CD4-positive, alpha-beta T cell treated with Interleukin-17A for 4 hours (primary cell): ENCODE measurements at places on chromosomes 6 and 20.

GRCh38 chr6:39282774-39283173, 31.4 kb downstream of the KCNK17 start:
- no peak for DNase-seq

- DNase-seq = no peak
Observed at GRCh38 chr6:1645466-1646185, 35.9 kb downstream of the FOXC1 start.

- no peak for DNase-seq
Observed at GRCh38 chr6:88165844-88166492, at the start of gene CNR1. TSS of gene CNR1 (minus strand) at chr6:88166347. CDS start at chr6:88145274, 21,073 bp downstream.

- no peak for DNase-seq
Observed at GRCh38 chr6:48825501-48826151, 637.4 kb downstream of the MMUT start.

- DNase-seq = no peak
Observed at GRCh38 chr6:106667022-106667402, 37.6 kb downstream of the QRSL1 start.

DNA sequence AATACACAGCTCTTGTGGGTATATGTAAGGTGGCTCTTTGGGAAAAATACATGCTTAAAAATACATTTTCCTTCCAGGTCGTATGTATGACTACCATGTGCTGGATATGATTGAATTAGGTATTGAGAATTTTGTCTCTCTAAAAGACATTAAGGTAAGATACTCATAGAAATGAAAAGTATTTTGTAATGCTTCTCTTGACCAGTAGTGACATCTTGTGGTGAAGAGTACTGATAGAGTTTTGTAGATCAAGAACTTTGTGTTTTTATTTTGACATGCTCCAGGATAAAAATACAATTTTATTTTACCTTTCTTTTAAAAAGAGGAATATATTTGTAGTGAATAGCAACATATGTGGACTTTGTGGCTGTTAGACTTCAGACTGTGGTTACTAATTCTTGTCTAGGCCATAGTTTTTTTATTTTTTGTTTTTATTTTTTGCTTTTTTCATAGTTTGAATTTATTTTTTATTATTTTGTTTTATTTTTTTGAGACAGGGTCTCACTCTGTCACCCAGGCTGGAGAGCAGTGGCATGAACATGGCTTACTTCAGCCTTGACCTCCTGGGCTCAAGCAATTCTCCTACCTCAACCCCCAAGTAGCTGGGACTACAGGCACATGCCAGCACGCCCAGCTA, 17.9 kb downstream of the RPF2 start:
- no peak for DNase-seq

GRCh38 chr20:2888224-2888955, 15.1 kb downstream of the PTPRA start:
- DNase-seq = no peak

GRCh38 chr6:28923318-28924102, at the start of gene TRIM27:
TSS of gene TRIM27 (minus strand) at chr6:28923985. CDS start at chr6:28923632, 353 bp downstream.
- DNase-seq = peak; percentile 88

GRCh38 chr6:15588971-15589634, 73.7 kb downstream of the DTNBP1 start:
- no peak for DNase-seq

GRCh38 chr6:145809211-145809610, 5.4 kb downstream of the FBXO30 start:
- DNase-seq = no peak

DNA sequence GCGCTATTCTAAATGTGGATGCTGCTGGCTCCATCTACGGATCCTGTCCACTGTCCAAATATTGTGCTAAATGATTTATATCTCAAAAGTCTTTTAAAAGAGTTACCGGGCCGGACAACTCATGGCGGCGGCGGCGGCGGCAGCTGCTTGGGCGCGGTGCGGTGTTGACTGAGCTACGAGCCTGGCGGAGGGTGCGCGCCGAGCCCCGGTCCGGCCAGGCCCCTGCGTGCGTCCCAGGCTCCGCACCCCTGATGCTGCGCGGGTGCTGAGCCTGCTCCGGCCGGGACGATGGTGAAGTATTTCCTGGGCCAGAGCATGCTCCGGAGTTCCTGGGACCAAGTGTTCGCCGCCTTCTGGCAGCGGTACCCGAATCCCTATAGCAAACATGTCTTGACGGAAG, 303.4 kb downstream of the CENPW start:
- DNase-seq = peak; percentile 5

- no peak for DNase-seq
Observed at GRCh38 chr6:36230371-36230770, 33.8 kb downstream of the BRPF3 start.

DNA sequence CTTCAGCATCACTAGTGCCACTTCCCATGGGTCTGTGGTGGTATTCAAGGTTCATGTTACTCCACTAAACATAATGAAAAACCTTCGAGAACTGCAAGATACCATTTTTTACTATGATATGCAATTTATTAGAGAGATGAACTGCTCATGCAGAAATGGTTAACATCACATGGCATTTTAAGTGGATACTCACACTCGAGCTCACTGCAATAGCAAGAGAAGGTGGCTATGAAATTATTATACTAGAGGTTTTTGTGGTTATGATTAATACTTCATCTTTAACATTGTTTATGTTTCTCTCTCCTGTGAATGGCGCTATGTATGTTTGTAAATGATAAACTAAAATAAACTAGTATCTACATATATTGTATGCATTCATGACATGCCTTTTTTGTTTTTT, 35.1 kb downstream of the SCAF8 start:
- DNase-seq = no peak

GRCh38 chr20:36043892-36044515, 75.6 kb downstream of the CNBD2 start:
- no peak for DNase-seq

DNA sequence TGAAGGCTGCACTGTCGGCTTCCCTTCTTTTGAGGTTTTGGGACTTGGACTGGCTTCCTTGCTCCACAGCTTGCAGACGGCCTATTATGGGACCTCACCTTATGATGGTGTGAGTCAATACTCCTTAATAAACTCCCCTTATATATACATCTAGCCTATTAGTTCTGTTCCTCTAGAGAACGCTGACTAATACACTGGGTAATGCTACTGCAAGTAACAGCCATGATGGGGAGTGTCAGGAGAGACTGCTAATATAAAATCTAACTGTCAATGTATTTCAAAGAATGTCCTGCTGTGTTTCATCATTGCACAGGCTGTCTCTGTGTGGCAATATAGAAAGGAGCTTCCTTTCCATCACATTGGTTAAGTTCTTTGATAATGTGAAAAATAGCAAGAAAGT, 57.7 kb upstream of the UST start:
- no peak for DNase-seq

DNA sequence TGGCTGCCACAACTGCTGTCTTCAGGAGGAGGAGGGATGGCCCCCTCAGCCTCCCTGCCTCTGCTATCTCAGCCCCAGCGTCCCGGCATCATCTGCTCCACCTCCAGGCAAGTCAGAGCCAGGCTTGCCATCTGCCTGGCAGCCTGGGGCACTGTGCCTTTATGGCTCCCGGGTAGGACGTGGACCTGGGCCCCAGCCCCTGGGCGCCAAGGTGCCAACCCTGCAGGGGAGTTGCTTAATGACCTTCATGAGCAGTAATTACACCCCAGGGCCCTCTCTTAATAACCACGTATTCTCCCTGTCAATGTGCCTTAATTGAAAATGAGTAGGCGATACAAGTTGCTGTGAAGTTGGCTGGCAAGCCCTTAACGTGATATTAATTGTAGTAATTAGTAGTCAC, 122.1 kb upstream of the MLN start:
- no peak for DNase-seq

DNA sequence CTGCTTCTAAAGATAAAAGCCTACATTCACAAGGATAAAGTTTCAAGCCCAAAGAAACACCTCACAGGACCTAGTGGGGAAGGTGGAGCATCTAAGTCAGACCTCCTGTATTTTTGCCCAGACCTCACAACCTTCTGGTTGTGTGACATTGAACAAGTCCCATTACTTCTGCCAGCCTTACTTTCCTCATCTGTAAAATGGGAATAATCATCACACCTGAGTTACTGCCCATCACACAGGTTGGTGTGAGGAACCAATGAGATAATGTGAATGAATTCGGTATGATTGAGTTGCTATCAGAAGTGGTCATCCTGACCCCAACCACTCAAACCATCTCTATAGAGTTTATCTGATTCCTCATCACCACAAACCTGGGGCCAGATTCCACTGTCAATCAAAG, 11.1 kb upstream of the SLC22A23 start:
- DNase-seq = no peak

DNA sequence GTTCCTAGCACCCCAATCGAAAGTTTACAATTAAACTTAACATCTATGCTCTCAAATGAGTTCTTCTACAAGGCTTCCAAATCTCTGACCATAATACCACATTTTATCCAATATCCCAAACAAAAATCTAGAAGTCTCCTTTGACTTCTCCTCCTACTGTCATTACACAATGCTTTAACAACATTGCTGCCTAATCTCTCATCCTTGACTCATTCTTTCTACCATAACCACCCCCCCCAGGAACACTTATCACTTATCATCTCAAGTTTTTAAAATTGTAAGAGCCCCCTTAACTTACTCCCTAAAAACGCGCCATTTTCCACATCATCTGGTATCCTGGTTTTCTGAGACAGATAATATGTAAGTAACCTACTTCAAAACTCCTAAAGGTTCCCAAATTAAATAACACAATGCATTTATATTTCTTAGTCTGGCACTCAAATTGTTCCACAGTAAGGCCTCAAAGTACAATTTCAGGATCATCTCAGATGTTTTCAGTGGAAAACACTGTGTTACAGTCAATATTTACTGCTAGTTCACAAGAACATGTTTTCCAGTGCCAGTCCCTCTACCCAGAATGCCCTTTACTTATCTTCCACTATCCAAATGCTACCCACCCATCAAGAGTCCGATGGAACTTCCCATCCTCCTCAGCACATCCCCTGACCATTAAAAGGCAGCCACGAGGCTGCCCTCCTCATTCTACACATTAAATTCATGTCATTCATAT, 308.2 kb upstream of the THEMIS start:
- no peak for DNase-seq

- no peak for DNase-seq
Observed at GRCh38 chr6:145212813-145213212, 522.5 kb downstream of the EPM2A start.

DNA sequence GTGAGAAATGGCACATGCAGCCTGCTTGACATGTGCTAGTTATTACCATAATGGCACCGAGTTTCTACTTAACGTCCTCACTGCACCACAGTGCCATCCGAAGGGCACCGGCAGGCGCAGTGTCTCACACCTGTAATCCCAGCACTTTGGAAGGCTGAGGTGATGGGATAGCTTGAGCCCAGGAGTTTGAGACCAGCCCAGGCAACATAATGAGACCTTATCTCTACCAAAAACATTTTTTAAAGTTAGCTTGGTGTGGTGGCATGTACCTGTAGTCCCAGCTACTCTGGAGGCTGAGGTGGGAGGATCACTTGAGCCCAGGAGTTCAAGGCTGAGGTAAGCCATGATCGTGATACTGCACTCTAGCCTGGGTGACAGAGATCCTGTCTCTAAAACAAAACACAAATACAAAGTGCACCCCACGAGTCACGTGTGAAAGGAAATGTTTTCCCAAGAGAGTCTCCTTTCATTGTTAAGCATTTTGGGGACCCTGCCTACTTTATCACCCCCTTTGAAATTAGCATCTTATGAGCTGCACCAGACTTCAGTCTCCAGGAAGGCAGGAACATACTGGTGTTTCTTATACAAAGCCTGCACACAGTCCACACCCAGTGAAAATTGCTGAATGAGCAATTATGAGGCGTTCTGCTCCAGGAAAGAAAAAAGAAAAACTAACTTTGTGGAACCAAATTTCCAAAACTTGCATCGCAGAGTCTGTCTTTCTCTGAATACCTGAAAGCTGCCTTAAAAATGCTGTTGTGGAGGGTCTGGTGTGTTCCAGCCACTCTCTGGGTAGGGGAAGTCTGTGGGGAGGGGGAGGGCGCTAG, 47.1 kb upstream of the FOXQ1 start:
- no peak for DNase-seq

- DNase-seq = no peak
Observed at GRCh38 chr6:78984225-78984950, 93.7 kb downstream of the PHIP start.

- DNase-seq = no peak
Observed at GRCh38 chr6:131043902-131044447, 19.1 kb downstream of the EPB41L2 start.

GRCh38 chr20:9260027-9260426, 191.1 kb downstream of the PLCB4 start:
- no peak for DNase-seq

- no peak for DNase-seq
Observed at GRCh38 chr20:12455148-12455547, 537.5 kb downstream of the BTBD3 start.

GRCh38 chr6:149053848-149054558, 263.5 kb upstream of the TAB2 start:
- no peak for DNase-seq

DNA sequence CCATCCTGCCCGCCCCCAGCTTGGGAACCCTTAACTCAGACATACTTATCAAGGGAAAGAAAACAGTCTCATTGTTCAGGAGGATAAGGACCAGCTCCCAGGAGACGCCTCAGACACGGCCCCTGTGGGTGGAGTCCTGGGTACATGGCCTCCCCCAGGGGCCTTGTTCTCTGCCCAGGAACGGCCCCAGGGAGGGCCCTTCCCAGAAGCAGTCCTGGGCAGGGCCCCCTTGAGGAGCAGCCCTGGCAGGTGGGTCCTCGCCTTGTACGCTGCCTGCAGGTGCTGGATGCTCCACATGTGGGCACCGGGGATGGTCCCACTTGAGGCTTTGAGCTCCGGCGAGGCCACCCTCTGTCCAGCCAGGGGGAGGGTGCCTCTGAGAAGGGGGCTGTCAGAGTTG, 4.5 kb upstream of the GATA5 start:
- DNase-seq = no peak

GRCh38 chr6:34068462-34069044, 77.3 kb downstream of the GRM4 start:
- no peak for DNase-seq

- DNase-seq = no peak
Observed at GRCh38 chr20:46936415-46937156, 41.9 kb downstream of the EYA2 start.

DNA sequence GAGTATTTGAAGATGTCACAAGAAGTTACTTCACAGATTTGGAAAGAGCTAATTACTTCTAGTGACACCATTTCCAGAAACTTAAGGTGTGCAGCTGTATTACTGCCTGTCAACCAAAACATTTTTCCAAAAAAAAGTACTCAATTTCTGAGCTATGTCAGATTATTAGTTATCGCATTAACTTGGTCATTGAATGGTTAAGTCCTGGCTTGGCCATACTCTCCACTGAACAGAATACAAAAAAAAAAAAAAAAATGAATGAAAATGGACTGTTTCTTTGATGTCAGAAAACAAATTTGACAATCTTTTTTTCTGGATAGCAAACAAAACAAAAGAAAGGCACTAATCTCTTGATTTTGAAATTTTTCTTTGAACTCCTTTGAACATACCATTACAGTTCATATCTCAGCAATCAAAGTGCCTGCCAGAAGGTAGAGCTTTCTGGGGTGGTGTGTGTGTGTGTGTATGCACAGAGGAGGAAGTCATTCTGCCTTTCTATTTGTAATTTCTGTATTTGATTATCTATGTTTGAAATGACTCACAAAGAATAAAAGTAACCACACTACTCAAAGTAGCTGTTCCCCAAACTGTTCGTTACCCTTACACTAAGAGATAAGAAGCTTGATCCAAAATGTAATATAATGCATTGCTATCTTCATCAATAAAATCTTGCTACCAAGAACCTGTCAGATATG, 210.8 kb upstream of the FUT9 start:
- DNase-seq = no peak
